ENCODE measurements at places on chromosomes 7 and 10.

DNA sequence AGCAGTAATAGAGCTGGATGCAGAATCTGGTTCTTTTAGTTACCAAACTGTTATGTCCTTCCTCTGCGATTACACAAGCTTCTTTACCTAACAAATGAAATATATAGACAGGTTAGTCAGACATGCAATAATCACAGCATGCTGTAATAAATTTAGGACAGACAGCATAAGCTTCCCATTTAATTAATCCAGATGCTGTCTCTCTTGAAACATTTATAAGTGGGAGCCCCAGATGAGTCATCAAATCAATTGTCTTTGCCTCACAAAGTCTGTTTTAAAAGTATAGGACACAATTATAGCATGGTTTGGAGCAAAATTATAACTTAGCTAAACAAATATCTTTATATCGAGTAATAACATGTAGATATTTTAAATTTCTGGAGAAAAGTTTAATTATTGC is 1.6 kb downstream of the CDNF start:
- DNase-seq: no peak

- no peak for DNase-seq
Observed at GRCh38 chr10:23432639-23433038, 6.2 kb upstream of the OTUD1 start.

- no peak for DNase-seq
Observed at GRCh38 chr10:79158402-79159097, 89.8 kb downstream of the ZMIZ1 start.

DNA sequence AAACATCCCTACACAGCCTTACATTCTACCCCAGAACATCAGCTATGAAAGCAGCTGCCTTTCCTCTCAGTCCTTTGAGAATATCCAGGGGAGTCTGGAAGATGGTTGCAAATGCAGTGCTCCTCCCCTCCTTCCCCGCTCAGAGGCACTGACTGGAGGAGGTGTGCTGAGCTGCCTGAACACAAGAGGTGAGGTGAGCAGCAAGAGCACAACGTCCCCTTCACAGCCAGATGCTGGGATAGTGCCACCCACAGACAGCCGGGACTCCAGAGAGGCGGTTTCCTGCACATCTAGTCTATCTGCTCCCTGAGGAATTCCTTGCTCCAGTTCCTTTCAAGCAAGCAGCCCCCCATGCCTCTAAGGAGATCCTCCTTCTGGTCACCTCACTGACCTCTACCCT is 74.2 kb downstream of the EZH2 start:
- no peak for DNase-seq

DNA sequence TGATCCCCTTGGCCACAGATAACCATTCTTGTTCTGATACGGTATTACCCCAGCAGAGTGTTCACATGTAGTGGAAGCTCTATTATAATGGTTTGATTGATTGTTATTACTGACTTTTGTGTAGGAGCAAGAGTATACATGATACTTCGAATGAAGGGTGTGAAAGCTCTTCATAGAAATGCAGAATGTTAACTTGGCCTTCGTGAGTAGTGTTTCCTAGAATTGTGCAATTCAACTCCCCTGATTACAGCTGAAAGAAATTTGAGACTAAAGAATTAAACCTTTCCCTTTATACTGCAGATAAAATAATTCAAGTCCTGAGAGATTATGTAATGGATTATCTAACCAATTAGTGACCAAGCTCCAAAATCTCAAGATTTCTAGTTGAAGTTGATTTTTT is 38.2 kb downstream of the MKLN1 start:
- no peak for DNase-seq

DNA sequence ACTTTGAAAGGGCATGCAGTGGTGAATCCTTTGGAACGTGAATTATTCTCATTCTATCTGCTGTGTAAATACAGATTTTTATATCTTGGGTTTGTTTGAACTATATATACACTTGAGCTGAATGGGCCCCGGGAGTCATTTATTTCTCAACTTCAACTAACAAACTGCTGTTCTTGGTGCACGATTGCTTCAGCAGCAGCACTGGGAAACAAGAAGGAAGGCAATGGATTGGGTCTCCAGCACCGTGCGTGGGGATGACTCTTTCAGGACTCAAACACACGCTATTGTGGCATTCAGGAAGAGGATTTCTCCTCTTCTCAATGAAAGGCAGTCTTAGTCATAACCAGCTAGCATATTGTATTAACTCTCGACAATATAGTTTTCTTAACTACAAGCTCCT is 226.0 kb upstream of the NFE2L3 start:
- no peak for DNase-seq

GRCh38 chr7:125641884-125642283 is 712.3 kb upstream of the POT1 start:
- no peak for DNase-seq

DNA sequence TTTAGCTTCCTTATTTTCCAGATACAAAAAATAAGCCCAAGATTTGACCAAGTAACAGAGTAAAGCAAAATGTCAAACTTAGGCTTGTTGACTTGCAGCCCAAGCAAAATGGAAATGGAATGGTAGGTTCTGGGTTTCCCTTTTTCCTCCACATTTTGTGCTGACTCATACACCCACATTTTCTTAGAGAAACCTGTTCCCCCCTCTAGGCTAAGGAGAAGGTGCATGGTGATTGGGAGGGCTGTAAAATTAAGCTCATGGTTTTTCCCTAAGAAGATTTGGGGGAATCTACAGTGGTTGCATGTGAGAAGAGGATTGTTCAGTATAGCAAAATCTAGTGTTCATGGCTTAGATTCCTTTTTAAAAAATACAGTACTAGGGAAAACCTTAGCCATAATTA is 127.4 kb downstream of the ARL4A start:
- DNase-seq: no peak

GRCh38 chr7:8389593-8390261 is 43.7 kb upstream of the NXPH1 start:
- DNase-seq: no peak

- DNase-seq: no peak
Observed at GRCh38 chr7:28711114-28711513, 247.0 kb downstream of the TRIL start.

GRCh38 chr10:49435225-49435624 is 39.3 kb upstream of the DRGX start:
- no peak for DNase-seq

DNA sequence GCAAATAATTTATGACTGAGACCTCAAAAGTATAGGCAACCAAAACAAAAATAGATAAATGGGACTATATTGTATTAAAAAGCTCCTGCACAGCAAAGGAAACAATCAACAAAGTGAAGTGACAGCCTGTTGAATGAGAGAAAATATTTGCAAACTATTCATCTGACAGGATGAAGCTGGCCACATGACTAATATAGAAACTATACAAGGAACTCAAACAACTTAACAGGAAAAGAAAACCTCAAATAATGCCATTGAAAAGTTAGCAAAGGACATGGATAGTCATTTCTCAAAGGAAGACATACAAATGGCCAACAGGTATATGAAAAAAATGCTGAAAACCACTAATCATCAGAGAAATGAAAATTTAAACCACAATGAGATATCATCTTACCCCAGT is 245.1 kb downstream of the STK31 start:
- DNase-seq: no peak

- DNase-seq: peak; percentile 64
Observed at GRCh38 chr10:102422545-102423129, 2.0 kb downstream of the FBXL15 start.

GRCh38 chr10:93357680-93358079 is 124.5 kb downstream of the MYOF start:
- no peak for DNase-seq
